Activated CD8-positive, alpha-beta memory T cell treated with anti-CD3 and anti-CD28 coated beads, Interleukin-2, amount 50 U/mL, for 48 hours (primary cell): ENCODE measurements at places on chromosomes 1 and 21.

DNA sequence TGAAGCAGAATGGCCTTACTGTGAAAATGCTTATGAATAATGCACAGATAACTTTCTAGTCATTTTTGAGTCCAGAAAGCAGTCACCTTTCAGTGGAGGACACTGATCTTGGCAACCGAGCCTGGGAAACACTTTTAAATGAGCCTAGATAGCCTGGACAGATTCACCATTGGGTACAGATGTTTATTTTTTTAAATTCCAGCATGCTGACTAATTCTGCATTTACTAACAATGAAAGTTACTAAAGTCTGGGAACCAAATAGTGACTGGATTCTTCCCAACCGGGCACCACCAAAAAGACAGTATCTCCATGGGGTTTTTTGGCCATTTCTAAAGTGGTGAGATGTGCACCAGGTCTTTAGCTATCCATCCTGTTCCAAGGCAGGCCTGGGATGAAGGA lies 3.3 kb upstream of the FMOD start:
- DNase-seq = no peak

DNA sequence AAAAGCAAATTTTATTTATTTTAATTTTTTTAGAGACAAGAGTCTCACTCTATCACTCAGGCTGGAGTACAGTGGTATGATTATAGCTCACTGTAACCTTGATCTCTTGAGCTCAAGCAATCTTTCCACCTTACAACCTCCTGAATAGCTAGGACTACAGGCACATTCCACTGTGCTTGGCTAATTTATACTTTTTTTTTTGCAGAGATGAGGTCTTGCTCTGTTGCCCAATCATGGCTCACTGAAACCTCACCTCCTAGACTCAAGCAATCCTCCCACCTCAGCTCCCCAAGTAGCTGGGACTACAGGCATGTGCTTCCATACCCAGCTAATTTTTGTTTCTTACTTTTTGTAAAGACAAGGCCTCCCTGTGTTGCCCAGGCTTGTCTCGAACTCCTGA lies 49.5 kb downstream of the DR1 start:
- no peak for DNase-seq

DNA sequence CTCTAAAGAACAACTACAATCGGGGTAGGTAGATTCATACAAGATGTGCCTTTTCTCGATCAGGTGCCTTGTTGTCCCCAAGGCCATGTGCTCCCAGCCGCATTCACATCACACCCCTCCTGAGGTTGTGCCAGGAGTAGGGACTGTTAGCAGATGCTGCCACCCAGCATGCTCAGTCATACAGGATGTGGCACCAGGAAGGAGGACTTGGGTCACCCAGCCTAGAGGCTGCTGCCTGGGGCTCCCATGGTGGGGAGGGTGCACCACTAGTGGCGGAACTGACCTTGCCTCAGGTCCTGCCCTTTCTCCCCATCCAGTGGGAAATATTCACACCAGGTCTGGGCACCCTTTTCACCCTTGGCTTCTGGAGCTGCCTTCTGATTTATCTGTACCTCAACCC lies 8.3 kb downstream of the TEX35 start:
- DNase-seq = no peak

- DNase-seq = no peak
Measured at GRCh38 chr1:10802944-10803715, 6.7 kb upstream of the CASZ1 start.

DNA sequence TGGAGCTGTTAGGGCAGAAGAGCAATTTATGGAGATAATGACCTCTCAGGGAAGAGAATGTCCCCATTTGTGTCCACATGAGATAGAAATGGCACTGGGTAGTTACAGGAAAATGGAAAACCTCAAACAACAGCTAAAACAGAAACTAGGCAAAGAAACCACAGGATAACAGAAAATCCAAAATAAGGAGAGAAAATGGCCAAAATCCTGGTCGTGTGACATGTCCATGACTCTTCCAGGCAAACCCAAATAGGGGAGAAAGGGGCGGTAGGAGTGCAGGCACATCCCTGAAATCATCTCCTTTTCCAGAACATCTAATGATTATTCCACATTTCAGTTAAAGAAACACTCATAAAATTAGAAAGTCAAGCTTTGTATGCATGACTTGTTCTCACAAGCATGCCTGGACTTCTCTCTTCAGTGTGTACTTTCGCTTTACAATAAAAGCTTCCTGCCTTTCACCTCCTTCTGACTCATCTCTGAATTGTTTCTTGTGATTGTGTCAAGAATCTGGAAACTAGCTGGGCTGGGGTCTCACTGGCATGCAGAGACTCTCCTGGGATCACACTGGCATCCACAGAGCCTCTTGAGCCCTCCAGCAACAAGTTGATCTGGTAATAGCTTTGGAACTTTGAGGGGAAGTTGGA lies 171.4 kb upstream of the ZP4 start:
- DNase-seq = no peak

DNA sequence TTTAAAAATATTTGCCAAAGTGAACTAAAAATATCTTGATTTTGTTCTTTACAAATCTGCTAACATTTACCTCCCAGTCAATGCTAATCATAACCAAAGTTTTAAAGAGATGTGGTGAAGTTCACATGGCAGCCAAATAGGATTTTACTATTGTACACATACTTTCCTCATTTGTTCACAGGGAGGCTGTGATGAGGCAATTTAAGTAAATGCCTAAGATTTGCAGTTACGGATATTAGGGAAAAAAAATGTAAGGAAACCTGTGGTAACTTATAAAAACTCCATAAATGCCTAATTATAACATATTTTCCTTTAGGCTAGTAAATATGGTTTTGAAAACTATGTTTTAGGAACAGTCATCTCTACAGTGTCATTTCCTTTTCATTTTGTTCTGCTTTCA lies 32.4 kb downstream of the RGS5 start:
- no peak for DNase-seq

- no peak for DNase-seq
Measured at GRCh38 chr1:39566441-39567137, 10.0 kb downstream of the PABPC4 start.

DNA sequence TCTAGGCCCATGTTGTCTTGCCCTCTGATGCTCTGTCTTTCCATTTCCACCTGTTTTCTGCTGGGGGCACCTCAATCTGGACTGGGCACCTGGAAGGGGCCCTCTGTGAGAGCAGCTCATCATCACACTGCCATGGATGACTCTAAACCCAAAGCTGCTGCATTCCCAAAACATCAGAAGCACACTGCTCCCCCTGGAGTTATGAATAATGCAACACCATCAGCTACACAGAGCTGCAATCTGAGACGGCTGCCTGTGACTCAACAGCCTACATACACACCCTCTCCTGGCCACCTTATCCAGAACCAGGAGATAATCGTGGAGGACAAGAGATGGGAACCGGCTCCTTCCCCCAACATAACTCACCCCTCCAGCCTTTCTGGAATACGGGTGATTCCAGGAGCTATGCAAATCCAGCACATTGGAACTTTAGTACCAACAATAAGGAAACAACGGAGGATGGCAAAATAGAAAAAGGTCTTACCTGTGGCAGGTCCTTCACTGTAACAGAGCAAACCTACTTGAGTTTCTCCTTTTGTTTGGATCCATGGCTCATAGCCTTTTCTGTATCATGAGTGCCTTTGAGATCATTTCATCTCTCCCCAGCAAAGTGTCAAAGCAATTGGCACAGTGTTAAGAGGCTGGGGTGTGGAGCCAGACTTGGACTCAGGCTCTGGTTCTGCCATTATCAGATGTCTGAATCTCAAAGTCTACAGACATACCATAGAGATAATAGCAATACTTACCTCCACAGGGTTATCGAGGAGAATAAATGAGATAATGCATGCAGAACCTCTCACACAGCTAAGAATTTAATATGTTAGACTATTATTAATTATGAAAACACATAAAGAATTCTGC lies 29.3 kb downstream of the AK2 start:
- no peak for DNase-seq

- no peak for DNase-seq
Measured at GRCh38 chr21:36425286-36425685, 40.1 kb downstream of the CHAF1B start.

DNA sequence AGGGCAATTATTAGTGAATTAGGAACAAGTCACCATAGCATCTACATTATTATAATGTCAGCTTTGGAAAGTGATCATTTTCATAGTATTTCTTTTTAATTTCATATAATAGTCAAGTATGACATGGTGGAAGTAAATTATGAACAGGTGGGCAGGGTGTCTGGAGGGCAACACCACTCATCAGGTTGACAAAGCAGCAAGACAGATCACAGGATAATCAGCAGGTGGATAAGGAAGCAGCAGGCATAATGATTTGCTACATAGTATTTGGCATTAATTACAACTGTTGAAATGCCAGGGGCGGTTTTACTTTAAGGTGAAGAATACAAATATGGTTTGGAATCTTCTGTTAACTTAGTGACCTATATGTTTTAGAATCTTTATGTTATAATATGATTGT lies 1342.2 kb downstream of the PLA2G4A start:
- DNase-seq = no peak

GRCh38 chr1:85180869-85181268 lies 19.9 kb downstream of the SYDE2 start:
- no peak for DNase-seq
